Fibroblast of the aortic adventitia (primary cell): ENCODE measurements at places on chromosomes 6 and 20. TPM values are rescaled to one million over a fixed set of nuclear protein-coding genes. Genes with fewer than 3 reads are reported as not detected.

GRCh38 chr20:6079016-6079415 is 25.2 kb upstream of the LRRN4 start:
- no peak for DNase-seq

DNA sequence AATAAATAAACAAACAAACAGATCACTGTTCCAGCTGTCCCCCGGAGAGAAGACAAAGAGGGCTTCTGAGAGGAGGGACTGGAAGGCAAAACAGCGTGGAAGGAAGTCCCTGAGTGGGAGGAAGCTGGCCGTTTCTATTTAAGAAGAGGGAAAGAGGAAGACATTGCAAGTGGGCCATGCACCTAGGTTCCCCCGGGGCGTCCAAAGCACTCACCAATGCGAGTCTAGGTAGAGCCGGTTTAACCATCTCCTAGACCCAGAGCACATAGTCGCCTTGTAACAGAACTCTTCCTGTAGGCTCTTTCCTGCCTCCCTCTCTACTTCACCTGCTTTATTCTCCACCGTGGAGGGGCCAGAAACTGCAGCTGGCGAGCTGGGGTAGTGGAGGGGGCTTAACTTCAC is 158.4 kb downstream of the ZDHHC14 start:
- DNase-seq = no peak

DNA sequence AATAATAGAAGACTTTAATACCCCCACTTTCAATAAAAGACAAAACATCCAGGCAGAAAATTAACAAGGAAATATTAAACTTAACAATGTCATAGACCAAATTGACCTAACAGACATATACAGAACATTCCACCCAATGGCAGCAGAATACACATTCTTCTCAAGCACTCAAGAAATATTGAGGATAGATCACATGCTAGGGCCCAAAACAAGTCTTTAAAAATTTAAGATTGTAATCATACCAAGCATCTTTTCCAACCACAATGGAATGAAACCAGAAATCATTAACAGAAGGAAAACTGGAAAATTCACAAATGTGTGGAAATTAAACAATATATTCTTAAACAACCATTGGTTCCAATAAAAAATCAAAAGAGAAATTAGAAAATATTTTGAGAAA is 161.0 kb downstream of the COL12A1 start:
- no peak for DNase-seq

GRCh38 chr20:57991211-57991881 is 237.1 kb downstream of the ANKRD60 start:
- peak; percentile 9 for DNase-seq

DNA sequence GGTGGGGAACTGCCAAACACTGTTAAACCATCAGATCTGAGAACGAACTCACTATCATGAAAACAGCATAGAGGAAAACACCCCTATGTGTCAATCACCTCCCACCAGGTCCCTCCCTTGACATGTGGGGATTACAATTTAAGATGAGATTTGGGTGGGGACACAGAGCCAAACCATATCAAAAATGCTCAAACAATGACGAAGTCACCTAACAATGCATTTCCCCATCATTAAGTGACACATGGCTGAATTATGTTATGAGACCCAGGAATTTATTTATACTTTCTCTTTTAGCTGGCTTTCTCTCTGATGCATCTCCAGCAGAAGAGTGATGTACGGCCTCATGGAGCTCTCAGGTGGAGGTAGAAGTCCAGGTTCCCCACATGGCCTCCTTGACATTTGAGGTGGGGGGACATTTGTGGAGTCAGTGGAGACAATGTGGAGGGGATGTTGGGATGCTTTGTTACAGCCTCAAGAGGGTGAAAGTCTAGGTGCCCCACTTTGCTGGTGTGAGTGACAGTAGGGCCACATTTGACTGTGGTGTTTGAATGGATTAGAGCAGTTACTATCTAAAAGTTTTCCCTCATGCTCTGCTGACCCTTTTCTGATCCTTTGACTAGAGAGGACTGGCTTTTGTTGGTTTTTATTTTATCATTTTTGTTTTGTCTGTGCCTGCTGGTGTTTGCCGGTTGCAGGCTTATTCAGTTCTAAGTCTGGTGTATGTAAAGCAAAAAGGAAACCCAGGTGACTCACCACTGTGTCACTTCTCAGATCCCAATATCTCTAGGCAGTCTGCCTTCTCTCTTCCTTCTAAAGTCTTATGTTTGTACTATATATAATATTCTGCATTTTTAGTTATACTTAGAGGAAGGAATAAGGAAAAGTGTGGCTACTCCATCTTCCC is 18.5 kb upstream of the DCBLD1 start:
- DNase-seq = peak; percentile 76

DNA sequence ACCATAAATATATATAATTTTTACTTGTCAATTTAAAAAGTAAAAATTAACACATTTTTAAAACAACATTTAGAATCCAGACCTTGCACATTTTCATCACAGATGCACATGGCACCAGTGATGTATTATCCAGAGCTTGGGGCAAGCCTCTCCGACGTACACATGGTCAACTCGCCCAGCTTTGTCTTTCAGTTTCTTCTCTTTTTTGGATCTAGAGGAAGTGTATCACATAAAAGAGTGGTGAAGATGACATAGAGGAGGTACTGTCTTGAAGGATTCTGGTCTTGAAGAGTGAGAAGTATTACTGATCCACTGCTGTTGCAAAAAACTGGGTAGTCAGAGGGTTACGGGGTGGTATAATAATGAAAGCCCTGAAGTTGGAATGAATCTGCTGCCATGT is 46.9 kb upstream of the TAB2 start:
- DNase-seq = no peak

DNA sequence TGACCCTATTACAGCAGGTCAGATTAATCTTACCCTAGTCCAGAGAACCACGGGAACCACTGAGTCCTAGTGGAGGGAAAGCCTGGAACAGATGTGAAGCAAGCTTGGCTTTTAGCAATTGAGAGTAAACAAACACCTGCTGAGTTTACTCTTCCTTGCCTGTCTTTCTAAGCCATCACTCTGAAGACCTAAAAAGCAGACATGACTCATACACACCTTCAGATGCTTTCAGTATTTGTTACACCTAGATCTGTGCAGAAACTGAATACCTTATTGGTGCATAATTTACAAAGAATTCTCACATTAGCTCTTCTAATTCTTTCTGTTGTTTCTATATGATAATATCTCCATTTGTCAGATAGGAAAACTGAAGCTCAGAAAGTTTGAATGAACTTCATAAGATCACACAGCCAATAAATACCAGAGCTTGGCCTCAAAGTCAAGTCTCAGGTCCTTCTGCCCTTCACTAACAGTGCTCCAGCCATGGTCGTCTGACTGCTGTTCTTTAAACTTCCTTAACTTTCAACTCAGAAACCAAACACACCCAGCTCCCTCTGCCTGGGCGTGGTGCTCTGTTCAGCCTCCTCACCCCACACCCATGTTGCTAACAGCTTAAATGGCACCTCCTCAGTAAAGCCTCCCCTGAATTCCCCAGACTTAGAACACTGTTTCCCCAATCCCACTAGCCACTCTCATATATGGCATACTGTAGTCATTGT is 8.6 kb upstream of the GABBR1 start:
- DNase-seq = no peak

DNA sequence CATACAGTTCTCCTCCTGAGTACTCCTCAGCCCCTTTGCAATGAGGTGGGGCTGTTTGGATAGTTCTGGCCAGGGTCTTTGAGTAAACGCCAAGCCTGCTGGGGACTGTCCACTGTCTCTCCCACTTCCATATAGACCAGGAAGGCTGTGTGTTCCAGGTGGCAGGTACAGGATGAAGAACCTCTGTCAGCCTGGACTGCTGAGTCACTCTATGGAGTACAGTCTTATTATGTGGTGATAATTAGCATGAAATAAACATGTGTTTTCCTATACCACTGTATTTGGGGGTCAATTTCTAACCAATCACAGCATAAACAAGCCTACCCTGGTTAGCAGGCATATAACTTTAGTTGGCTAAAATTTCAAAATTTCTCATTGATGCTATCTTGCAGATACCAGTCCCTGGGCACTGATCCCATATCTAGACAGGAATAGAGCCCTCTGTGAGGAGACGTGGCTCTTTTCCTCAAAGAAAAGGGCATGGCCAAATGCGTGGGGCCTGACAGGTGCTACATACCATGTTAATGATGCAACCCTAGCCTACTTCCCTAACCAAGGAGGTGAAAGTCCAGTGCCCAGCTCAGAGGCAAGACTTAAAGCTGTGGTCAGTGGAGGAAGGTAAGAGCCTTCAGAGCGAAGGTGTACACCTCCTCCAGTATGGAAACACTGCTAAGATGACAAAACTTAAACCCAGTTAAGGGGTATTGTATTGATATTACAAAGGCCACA is 4.5 kb upstream of the ALDH8A1 start:
- no peak for DNase-seq

- no peak for DNase-seq
Observed at GRCh38 chr6:42241915-42242314, 24.3 kb upstream of the MRPS10 start.

- DNase-seq = no peak
Observed at GRCh38 chr6:122694075-122694474, 83.9 kb downstream of the PKIB start.

DNA sequence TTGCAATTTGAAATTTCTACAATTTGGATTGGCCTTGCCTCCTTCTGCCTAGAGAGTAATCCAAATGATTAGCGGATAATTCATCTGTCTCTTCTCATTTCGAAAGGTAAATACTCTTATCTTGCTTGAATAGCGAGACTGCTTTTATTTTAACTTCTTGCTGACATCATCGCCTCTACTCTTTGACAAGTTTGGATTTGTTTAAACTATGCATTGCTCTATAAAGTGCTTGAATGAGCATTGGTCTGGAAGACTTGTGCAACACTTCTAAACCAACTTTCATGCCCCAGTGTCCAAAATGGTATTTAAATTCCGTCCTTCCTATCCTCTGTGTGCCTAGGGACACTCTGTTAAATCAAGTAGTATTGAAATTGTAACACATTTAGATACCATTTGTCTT is 384.1 kb upstream of the SLC35B3 start:
- no peak for DNase-seq

DNA sequence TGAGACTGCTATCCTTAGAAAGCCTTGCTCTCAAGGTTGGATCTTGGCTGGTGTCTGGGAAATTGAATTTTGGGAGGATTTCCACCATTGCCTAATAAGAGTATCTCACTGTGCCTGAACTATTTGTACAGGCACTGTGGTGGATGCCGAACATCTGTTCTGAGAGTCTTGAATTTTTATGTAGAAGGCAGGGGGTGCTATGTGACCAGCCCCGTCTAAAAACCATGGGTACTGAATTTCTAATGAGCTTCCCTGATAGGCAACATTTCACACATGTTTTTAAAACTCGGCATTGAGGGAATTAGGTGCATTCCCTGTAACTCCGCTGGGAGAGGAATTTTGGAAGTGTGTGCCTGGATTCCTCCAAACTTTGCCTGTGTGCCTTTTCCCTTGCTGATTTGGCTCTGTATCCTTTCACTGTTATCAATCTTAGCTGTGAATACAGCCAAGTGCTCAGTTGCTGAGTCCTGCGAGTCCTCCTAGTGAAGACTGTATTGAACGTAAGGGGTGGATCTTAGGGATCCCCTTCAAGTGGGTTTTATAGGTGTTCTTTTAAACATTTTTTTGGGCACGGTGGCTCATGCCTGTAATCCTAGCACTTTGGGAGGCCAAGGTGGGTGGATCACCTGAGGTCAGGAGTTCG is 27.6 kb upstream of the SCAF8 start:
- peak; percentile 30 for DNase-seq

DNA sequence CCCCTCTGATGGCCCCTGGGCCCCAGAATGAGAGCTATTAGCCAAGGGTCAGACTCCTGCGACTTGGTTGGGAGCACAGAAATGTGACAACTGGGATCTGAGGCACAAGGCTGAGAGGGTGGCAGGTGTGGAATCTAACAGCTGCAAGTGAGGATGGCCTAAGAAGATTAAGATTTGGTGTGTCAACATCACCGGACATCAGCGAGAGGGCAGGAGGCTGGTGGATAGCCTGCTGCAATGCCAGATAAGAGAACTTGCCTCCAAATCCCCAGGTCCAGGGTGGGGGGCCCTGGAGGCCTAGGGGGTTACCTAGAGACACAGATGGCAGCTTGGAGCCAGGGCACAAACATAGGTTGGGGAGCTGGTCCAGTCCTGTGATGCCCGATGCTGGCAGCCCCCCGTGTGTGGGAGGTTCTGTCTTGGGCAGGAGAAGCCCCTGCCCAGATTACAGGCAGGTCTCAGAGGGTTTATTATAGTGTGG is 155.8 kb downstream of the GRM4 start:
- no peak for DNase-seq

DNA sequence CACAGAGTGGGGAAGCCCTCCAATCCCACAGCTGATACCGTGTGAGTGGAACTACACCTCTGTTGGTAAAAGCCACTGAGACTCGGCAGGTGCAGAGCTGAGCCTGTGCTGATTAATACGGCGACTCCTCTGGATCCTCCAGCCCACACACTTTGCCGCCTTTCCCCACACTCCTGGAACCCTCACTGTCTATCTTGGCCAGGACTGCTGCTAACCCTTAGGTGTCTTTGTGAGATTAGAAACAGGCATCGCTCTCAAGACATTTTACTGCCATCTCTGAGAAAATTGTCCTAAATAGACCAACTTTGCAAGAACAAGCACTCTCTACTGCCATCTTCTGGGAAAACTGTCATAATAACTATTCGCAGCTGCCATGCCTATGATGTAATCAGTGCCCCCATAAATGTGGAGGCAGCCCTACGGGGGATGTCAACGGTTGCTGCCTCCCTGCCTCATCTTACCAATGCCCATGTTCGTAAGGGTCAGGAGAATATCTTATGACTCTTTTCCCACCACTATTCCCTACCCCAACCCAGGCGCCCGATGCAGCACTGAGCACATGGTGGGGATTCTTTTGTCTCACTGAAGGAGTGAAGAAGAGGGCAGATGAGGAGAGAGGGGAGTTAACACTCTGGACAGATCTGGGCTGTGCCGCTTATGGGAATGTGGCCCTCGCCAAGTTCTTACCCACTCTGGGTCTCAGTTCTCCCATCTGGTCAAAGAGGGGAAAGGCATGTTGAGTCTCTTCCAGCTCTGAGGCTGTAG is 26.1 kb upstream of the KCNB1 start:
- DNase-seq = peak; percentile 53

DNA sequence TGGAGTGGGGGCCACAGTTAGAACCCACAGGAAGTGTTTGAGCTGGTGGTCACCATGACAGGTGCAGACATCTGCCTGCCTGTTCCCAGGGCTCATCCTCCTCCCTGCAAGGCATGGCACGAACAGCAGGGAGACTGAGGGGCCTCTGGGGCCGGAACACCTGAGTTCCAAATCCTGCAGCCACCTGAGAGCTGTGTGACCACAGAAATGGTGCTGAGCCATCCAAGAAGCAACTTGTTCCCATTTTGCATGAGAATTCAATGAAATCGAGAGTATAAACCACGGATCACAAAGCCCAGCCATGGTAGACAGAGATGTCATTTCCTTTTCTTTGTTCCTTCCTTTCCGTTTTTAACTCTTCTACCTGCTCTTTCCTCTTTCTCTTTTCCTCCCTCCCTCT is 268.6 kb downstream of the FOXA2 start:
- no peak for DNase-seq

The SIRPB1 gene
- total RNA-seq = 0.90 TPM in 1 of 2 replicates, not detected in the other

The OR2B3 gene
- total RNA-seq = not detected in 2 replicates

The SALL4 gene
- 0.36 and 4.1 TPM in 2 replicates for total RNA-seq

The C6orf132 gene
- 0.63 and 1.4 TPM in 2 replicates for total RNA-seq

The SYNDIG1 gene
- 0.25 and 1.6 TPM in 2 replicates for total RNA-seq

The LRP11 gene
- 20.0 and 74.1 TPM in 2 replicates for total RNA-seq

The MATN4 gene
- total RNA-seq = not detected in 2 replicates

The AGPAT1 gene
- total RNA-seq = 19.1 and 41.1 TPM in 2 replicates

The FAM209B gene
- total RNA-seq = not detected in 2 replicates

The CHD6 gene
- 29.7 and 268 TPM in 2 replicates for total RNA-seq

The LIN28B gene
- not detected in 2 replicates for total RNA-seq

The LY6G6F gene
- not detected in 2 replicates for total RNA-seq
